Stimulated activated naive CD8-positive, alpha-beta T cell treated with anti-CD3 and anti-CD28 coated beads, Interleukin-15, amount 100 ng/mL, for 72 hours (primary cell): ENCODE measurements at places on chromosomes 4 and X.

DNA sequence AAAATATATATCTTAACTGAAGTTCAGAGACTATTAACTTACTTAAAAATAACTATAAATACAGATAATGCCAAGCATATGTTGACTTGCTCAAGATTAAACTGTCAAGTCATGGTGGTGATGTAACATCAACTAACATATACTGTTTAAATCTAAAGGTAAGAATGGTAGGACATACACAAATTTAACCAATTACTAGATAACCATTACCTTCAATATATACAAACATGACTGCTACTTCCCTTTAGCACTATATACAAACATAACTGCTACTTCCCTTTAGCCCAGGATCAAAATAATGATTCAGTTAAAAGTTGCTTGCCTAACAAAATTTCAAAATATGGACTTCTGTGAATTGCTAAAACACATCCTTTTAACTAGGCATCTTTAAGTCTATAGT lies 14.9 kb downstream of the HNRNPD start:
- no peak for DNase-seq

GRCh38 chr4:52987392-52988056 lies 125.4 kb downstream of the RASL11B start:
- DNase-seq: no peak

DNA sequence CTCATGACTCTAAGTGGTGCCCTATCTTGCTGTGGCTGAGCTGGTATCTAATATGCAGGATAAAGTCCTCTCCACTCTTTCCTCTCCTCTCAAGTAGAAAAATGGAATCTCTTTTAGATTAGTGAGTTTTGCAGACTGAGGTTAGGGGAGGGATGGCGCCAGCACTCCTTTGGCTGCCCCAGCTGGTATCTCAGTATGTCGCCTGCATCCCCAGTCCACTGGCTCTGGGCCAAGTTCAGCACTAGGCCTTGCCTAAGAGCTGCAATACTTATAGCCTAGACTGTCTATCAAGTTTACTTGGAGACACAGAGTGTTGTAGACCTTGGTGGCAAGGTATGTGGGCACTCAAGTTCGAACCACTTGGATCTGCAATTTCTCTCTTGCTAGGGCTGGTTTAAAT lies 351.3 kb downstream of the NAP1L3 start:
- DNase-seq: no peak

DNA sequence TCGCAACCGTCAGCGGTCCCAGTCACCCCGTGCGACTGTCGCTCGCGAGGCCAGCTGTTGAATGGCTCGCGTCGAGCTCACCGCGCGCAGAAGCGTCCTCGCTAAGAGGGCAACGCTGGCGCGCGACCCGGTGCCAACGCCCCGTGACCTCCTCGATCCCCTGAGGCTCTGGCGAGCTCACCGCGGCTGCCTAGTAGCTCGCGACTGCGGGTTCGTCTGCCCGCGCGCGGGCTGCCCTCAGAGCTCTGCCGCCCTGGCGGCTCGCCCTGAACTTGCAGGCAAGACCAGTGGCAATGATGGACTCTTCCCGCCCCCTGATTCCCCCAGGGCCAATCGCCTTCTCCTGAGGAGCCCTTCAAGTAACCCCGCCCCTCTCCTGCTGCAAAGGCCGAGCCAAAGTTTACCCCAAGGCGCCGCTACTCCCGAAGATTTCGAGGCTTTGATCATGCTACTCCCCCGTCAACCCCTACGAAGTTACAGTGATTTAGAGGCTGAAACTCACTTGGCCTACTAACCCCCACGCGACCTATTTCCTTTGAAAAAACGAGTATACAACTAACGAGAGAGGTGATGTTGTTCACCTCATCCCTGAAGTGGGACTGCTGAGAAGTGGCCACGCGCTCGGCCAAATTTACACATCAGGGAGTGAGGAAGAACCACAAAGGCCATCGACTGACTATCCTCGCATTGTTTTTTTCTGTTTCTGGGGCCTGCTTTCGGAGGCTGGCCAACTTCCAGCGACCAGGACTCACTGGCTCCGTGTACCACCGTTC lies 37.5 kb downstream of the PGRMC1 start:
- peak; percentile 46 for DNase-seq

DNA sequence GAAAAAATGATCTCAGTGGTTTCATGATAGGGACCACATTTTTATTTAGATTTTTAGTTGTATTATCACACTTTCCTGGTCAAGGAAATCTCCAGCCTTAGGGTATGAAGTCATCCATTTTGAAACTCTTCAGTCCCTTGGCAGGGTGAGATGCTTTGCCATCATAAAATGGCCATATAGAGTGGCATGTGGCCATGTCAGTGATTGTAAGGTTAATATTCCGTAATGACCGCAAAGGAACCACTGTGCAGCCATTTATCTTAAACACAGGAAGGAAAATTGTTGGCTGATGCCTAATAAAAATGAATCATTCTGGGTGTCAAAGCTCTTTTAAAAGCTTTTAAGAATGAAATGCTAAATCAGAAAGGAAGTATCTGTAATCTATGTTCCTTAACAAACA lies 35.6 kb downstream of the COMMD8 start:
- DNase-seq: no peak

DNA sequence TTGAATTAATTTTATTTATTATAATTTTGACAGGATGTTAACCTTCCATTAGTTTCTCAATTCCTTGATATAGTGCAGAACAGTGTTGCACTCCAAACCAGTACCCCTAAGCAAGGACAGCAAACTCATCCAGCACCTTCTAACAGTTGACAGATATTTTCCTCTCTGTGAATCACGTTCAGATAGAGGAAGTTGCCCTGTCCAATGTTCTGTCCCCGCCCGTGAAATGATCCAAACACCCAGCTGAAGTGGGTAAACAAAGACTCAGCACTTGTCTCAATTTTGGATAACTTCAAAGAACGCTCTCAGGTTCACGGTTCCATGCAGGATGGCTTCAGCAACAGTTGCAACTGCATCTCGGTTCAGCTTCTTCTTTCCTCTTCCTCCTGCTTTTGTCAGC lies 1240.0 kb upstream of the ADGRL3 start:
- DNase-seq: no peak

DNA sequence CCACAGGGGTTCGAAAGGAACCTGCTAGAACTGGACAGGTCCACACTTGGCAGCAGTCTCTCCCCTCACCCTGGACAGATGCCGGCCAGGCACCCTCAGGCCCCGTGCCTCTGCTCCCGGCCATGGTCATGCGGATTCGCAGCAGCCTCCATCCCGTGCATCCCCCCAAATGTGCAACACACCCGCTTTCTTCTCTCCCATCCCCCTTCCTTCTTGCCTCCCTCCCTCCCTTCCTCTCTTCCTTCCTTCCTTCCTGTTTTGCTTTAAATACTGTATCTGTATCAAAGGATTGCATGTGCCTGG lies 35.0 kb upstream of the HMX1 start:
- no peak for DNase-seq

- DNase-seq: no peak
Observed at GRCh38 chr4:61220556-61220955, 20.4 kb downstream of the ADGRL3 start.

DNA sequence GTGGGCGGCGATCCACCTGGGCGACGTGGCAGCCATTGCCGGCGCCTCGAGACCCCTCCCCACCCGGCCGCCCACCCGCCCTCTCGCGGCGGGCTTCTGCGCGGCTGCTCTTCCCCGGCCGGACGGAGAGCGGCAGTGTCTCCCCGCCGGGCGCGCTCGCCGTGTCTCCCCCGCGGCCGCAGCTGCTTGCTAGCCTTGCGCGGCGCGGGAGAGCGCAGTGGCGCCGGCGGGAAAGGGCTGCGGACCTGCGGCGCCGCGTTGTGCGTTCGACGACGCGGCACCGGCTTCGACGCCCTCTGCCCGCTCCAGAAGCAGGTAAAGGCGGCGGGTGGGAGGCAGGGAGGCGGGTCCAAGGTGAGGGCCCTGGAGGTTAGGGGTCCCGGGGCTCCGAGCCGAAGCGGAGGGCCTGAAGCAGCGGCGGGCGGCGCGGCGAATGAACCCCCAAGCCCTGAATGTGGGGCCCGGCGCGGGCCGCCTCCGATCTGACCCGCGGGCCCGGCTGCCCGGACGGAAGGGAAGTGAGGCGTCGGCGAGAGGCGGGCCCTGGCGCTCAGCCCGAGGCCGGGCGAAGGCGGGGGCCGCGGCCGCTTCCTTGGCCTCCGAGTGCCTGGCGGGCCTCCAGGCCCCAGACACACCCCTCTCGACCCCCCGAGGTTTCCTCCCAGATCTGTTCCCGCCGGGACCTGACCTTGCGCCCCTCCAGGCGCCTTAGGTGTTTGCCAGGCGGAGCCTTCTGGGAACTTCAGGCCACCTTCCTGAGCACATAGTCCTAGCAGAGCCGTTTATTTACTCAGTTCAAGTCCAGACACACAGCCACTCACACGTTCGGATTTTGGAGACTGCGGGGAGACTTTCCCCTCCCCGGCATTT lies at the start of gene N4BP2:
Gene N4BP2 (plus strand): TSS at position 135 of the 870 bp plus-strand sequence. CDS start 40,491 bp downstream, outside the sequence.
- peak; percentile 83 for DNase-seq

DNA sequence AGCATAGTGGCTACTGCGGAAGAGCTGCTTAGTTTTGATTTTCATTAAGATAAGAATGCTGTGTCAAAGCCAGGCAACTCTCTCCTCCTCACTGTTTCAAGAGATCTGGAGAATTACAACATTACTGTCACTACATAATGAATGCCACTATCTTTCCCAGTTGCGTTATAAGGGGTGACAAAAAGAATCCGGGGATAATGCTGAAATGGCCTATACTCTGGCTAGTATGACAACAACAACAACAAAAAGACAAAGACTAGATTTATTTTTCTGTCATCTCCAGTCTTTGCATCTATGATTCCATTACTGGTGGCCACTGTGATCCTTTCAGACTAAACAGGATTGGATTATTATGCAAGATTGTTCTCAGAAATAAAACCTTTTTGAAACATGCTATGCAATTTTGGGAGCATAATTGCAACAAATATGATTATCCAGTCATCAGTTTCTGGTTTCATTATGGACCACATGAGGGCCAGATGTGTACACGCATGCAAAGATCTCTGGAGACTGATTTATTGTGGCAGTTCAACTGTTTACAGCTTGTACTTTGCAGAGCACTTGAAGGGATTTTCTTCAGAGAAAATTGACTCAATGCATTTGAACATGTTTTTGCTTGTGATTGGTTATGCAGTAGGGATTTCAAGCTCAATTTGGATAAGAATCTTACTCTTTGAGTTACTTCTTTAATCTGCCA lies 31.1 kb upstream of the SPANXB1 start:
- DNase-seq: no peak

DNA sequence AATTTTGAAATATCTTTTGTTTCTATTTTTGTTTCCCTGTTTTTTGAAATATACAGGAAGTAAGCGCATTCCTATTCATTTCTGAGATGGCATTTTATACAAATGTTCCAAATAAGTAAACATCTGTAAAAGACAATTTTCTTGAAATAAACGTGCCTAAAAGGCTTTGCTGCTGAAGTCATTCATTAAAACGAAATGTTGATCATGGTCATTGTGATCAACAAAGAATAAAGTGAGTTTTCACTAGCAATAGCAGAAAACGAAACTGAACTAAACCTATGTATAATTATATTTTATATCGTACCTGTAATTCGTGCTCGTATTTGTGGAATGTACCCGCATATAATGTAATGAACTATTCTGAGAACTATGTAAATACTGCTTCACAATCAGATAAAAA lies 221.2 kb downstream of the MGST2 start:
- DNase-seq: no peak
